ENCODE measurements at places on chromosomes 5 and 9.

GRCh38 chr9:114909661-114910060, 20.7 kb downstream of the TNFSF8 start:
- DNase-seq = no peak

DNA sequence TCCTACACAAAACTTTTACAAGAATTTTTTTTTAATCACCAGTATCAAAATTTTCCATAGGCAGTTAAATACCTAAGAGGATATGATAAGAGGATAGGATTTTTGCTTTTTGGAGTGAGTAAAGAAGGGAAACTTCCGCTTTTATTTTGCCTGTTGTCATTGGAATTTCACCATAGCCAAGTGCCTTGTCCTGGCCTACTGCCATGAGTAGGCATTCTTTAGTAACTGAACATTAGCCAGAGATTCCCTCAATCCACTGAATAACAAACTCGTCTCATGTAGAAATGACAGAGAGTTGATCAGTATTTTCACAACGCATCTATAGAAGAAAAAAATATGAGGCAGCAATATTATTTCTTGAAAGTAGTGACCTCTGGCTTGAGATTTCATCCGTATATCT, 289.6 kb upstream of the ADAMTSL1 start:
- no peak for DNase-seq

GRCh38 chr5:74549384-74549783, 91.1 kb downstream of the ENC1 start:
- DNase-seq = no peak

DNA sequence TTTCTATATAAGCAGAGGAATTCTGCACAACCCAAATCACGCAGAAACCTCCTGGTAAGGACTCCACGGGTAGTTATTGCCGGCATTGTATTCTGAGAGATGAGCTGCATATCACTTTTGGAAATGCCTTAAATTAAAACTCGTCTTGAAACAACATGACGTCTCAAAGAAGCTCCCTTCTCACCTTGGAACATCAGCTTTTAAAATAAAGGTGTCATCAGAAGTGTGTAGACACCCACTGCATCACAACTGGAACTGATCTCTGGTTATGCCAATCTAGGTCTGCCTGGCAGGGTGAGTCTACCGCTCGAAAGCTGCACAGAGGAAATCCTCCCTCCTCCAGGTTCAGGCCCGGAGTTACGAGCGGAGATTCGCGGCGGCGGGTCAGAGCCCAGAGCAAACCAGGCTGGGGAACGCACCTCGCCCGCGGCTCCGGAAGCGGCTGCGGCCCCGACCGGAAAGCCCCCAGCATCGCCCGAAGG, 974 bp upstream of the SLC12A2 start:
- DNase-seq = no peak

DNA sequence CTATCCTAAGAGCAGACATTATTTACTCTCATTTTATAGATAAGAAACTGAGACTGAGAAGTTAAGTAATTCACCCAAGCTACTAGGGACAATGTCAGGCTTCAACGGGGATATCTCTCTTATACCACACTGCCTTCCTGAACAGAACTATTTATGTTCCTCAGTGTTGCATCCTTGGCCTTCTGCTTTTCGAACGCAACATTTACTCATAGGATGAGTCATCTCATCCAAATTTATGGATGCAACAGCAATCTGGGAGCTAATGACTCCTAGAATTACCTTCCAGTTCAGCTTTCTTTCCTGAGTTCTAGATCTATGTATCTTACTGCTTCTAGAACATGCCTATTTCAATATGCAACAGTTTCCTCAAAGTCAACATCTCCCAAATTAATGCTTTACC, 103.6 kb upstream of the PAM start:
- DNase-seq = no peak

DNA sequence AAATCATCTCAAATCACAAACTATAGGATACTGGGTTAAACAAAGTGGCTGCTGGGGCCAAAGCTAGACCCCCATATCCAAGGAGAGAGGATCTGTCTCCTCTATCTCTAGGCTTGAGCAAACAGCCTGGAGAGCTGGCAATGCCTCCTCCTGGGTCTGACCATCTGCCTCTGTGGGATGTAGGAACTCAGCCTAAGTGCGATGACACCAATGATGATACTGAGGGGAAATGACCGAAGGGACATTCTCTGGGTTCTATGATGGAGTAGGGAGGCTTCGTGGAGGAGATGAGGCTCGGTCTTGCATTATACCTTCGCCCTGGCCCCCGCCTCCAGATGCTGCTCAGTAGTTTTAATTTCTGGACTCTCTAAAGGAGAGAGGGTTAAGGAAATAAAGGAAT, 9.3 kb upstream of the SPATA24 start:
- no peak for DNase-seq

DNA sequence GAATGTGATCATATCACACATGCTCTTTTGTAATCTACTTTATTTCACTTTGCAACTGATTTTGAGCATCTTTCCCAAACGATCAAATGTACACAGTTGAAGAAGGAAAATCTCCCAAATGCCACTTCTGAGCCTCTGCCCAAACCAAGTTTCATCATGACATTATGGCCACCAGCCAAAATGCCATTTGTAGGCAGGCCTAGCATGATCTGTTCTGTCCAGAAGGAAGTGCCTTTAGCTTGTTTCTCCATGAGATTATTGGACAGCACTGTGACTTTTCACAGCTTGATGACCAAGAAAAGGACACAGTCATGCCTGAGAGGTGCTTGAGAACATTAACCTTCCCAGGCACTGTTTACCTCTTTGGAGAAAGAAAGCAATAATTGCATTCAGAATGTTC, 73.2 kb upstream of the PIP5K1B start:
- no peak for DNase-seq

DNA sequence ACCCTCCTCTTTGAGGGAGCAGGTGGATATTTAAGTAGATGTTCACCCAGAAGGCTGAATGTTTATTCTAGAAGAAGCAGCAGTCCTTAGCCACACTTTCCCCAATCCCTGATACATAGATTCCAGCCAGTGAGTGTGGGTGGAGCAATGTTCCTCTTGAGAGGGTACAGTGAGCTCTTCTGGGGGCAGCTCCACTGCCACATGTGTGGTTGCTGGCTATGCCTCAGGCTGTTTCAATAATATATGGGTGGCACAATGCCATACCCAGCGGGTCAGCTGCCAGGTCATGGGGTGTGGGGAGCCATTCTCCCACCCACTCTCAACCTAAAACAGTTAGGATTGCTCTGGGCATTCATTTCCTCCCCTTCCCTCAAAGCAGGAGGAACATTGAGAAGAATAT, 61.6 kb upstream of the DAB2 start:
- DNase-seq = no peak

DNA sequence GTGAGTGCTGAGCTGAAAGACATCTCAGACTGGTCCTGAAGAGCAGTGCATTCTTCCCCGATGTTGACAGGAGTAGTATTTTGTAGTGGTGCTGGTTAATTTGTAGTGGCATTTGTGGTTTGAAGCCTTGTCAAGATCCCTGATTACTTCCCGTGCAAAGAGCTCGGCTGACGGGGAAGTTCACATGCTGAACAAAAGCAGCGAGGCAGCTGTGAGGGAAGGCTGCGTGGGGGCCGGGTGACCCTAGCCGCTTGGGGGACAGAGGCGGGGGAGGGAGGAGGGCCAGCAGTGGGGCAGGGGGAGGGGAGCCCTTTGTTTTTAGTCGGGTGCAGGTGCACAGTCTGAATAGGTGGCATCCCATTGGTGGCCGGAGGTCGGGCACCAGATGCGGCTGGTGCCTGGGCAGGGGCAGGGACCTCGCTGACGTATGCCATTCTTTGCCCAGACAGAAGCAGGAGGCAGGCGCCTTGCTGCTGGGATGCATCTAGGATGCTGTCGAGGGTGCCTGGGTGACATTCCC, 64.7 kb downstream of the CRB2 start:
- DNase-seq = no peak

GRCh38 chr5:73126381-73126780, 6.0 kb downstream of the TMEM171 start:
- no peak for DNase-seq
